ENCODE measurements at places on chromosomes 4 and X.

GRCh38 chrX:149363965-149364364, 141.1 kb downstream of the IDS start:
- no peak for DNase-seq

GRCh38 chrX:81308086-81308829, 106.4 kb downstream of the SH3BGRL start:
- no peak for DNase-seq

- no peak for DNase-seq
Observed at GRCh38 chr4:13907255-13907751, 279.8 kb upstream of the BOD1L1 start.

GRCh38 chr4:137685357-137685756, 153.1 kb upstream of the PCDH18 start:
- DNase-seq, result no peak

DNA sequence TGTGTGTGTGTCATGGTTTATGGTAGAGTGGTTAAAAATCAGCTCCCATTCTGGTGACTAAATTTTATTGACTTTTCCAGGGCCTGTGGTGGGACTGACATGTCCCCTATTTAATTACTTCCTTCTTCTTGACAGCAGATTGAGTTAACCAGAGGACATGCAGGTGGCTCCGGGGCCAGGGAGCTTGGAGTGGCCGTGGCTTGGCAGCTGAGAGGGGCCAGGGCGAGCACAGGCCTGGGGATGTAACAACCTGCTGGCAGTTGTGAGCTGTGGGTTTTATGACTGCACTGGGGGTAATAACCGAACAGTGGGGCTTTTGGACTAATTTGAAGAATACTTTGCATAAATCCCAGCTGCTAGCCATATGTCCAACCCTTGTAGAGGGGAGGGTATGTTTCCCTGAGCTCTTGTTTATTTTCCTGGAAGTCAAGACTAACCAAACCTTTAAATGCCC, 186.0 kb downstream of the MID1IP1 start:
- no peak for DNase-seq

GRCh38 chr4:18954538-18954937, 933.0 kb upstream of the LCORL start:
- no peak for DNase-seq

DNA sequence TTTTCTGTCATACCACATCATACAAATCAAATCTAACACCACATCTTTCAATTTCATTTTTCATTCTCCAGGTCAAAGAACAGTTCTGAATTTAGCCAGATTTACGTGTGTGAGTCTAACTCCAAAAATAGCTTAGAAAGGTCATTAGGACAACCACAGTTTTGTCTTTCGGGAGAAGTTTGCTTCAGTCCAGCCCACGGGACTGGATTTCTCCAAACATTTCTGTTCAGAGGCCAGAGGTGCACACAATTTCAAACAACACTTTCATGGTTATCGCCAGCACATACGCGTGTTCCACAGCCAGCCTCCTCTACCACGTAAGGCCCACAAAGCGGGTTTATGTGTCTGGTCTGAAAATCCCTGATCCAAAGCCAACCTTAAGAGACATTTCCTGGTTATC, 65.9 kb downstream of the VEGFC start:
- DNase-seq, result no peak

DNA sequence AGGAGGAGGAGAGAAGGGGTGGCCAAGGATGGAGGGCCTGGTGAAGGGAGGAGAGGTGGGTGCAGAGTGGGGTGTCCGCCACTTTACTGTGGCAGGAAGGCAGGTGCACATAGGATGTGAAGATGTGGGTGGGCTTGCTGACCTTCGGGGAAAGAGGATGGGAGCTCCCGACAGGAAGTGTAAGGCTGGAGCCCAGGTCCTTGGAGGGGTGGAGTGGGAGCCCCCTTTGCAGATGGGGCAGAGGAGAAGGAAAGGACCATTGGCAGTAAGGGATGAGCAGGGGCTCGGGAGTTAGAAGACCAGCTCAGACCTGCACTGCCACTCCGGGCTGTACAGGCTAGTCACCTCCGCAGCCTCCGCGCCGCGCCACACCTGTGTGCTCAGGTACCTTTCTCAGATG, 89.5 kb downstream of the EVC start:
- no peak for DNase-seq

DNA sequence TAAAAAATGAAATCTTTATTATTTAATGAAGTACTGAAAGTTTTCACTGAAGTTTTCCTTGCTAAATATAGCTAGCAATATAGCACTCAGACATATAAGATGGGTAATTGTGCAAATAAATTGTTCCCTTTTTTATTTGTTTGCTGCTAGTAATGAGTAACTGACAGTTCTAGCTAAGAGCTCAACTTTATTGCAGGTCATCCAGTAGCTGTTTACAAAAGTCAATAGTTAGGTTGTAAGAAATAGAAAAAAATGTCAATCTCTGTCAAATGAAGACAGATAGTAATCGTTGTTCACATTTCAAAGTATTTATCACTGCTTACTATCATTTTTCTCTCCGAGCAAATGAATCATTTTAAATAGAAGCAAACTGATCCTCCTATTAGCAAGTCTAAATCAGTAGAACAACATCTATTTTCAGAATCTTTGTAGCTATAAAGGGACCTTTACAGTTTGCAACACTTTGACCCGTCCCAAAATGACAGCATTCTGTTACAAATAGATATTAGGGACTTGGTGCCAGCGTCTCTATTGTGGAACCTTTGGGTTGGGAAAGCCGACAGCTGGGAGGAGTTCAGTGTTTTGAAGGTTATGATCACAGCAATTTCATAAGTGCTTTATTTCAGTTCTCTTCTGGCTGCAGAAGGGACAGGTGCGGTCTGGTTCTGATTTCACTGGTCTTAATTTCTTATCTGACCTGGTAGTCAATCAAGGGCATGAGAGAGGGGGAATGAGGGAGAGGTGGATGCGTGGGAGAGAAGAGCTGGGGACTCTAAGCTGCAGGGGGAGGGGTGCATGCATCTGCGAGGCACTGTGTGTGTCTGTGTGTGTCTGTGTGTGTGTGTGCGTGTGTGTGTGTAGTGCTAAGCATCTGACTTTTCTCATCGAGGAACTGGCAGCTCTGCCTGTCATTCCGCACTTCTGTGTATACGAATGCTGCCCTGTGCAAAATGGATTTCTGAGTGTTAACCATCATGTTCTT, 227.9 kb upstream of the PITX2 start:
- DNase-seq, result no peak

GRCh38 chr4:99028187-99028586, 32.7 kb downstream of the METAP1 start:
- no peak for DNase-seq

DNA sequence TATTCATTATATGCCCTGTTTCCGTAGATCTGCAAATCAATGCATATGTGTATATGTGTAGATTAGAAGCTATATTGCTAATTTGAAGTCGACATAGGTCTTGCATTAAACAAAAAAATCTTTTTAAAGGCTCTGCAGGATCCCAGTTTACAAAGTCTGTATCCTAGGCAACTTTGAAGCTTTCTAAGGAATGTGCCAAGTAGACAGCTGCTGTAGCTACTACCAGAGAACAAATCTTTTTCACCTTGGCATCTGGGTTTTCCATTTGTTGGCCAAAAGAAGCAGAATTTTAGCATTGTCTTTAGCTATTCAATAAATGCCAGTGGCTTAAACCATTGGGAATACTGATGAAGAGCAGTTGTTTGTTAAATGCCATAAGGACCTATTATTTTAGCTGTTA, 88.0 kb downstream of the NAA11 start:
- DNase-seq, result no peak

DNA sequence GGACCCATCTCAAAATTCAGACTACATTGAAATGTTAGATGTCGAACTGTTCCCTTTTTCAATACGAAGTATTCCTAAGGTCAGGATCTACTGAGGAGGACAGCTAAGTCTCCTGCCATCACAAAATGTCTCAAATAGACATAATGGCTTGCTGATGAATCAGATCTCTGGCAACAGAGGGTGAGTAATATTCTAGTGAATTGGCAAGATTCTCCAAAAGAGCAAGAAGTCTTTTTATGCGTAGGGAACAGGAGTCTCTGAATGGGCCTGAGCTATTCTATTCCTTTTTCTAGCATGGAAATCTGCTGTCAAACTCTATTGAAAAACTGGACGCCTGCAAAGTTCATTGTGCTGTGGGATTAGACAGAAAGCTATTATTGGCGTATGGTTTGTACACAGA, 145.4 kb downstream of the FNIP2 start:
- no peak for DNase-seq

DNA sequence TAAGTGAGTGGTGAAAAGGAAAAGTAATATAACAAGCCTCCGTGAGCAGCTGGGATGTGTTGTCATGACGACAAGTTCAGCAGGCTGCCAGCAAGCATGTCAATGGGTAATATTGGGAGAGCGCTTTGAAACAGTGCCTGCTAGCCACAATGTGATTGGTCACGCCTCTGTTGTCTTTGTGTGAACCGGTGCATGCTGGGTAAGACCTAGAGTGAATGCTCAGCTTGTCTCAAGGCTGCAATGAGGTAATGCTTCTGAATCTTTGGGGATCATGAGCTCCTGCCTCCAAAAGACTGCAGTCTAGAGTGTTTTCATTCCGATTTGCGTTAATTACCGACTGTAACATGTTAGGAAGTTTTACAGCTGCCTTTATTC, 54.9 kb downstream of the STOX2 start:
- no peak for DNase-seq

DNA sequence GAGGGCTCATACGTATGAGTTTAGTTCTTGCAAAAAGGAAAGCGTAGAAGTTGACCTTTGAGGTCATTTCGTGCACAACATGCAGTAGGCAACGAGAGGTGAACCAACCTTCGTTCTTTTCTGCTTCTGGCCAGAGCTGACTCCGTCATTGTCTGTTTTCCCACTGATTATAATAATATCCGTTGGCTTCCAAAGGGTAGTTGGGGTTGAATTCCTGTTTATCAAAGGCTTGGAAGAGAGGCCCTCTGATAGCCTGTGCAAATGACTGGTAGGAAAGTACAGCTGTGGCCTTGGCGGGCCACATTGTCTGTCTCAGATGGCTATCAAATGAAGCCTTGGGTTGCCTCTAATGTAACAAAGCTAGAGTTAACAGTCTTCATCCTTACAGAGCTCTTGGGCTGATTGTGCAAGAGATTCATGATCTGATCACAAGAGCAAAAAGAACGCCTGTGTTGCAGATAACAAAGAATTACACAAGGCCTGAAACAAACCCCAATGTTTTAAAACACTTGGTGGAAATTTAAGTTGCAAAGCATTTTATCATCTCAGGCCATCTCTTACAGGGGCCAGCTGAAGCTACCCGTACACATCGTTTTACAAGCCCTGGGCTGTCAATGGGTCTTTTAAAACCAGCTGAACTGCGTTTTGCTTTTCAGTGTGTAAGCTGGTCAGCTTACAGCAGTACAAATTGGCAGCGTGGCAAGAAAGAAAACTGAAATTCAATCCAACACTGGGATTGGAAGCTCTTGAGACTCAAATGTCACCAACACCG, 46.1 kb upstream of the FAM9C start:
- no peak for DNase-seq

GRCh38 chr4:122762966-122763716, 30.6 kb downstream of the BBS12 start:
- no peak for DNase-seq

DNA sequence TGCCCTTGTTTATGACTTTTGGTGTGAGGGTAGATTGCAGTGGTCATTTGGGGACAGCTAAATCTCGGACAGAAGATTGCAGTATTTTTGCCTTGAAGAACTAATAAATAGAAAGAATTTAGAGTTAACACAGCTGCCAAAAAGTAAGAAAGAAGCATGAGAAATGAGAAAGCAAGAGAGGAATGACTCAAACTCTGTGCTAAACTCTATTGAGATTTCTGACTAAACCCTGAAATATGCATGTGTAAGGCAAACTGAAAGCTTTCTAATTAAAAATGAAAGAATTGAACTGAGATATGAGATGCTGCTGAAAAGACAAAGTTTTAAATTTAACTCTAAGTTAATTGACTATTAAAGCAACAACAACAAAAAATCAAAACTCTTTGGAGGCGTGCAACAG, 791.3 kb downstream of the RAB28 start:
- DNase-seq, result no peak

DNA sequence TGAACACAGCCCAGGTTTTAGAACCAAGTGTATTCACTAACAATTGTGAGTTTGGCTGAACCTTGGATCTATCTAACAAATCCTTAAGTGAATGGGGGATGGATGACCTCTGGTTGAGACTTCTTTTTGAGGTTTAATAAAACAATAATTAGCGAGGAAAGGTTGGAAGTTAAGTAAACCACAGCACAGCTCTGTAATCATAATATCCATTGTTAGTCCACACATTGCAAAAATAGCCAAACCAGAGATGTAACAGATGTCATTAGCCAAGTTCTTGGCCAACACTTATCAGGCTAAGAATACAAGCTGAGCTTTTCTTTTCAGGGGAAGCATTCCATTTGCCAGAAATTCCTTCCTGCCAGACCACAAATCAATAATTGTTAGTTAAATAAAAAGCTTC, 59.1 kb downstream of the FREM3 start:
- no peak for DNase-seq

DNA sequence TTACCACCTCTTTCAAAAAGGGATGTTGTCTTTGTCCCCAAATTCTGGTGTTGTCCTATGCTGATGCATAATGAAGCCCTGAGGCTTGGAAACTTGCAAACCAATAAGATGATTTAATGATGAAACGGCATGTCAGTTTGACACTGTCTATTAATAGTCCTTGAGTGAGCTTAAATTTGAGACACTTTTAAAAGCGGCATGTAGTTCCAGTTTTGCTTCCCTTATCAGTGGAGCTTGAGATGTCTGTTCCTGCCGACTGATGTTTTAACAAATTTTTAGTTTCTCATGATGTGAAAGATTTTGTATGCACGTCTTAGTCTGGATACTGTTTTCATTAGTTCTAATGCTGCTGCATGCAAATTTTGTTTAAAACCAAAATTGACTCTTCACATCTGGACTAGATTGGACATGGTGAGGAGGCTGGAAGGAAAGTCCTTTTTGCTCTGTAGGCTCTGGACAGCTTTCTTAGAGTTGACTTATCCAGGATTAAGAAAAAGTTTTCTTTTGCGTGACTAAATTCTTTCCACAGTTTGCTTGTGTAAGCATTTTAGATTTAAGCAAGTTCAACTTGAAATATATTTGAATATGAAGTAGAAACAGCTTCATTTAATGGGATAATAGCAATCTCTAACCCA, 11.7 kb downstream of the C1GALT1C1 start:
- DNase-seq, result no peak

DNA sequence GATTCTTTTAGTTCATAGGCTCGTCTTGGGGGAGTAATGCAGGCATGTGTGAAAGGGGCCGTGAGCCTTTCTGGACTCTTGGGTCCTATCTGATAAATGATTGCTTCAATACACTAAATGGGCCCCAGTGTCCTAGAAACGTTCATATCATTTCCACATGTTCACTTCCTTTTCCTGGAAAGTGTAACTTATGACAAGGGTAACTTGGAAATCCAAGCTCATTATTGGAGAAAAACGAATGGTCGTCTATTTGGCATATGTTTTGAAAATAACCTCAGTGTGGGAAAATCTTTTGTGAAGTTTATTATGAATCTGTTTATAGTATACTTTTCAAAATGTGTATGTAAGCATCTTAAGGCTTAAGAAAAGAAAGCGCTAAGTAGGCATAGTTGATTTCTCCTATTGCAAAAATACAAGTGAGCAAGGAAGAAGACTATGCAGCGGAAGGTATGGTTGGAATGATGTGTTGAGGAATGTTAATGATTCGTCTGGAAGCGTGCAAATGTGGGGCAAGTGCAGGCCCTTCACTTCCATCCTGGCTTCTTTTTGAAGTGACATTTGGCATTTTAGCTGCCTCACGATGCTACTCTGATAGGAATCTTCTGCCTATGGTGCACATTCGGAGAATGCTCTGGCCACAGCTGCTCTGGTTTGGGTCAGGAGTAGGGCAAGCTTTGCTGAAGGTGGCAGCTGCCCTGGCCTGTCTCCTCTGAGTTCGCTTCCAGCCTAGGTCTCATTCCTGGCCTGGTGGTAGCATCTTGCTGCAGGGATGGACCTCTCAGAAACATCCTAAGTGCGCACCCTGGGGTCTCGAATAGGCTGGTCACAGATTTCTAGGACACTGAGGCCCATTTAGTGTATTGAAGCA, 49.5 kb upstream of the STOX2 start:
- no peak for DNase-seq
